ENCODE measurements at places on chromosomes 3 and 15.

- no peak for DNase-seq
Observed at GRCh38 chr15:85834651-85835050, 39.9 kb upstream of the KLHL25 start.

GRCh38 chr3:9420850-9421549 lies 23.6 kb downstream of the SETD5 start:
- no peak for DNase-seq

DNA sequence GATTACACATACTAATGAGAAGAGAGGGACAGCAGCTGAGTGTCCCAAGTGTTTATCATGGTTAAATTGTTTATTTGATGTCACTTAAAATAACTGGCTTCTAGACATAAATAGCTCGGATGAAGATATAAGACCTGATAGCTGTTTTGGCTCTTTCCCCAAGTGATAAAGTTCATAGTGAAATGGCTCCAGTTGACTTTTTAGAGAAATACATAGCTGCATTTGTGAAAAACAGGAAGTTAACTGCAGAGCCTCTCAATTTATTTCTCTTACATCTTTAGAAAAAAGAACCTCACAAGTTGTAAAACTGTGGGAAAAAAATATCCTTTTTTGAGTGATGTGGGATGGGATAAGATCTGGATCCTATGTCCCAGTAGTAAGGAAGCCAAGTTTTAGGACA lies 332.9 kb upstream of the RASGRP1 start:
- DNase-seq, result no peak

DNA sequence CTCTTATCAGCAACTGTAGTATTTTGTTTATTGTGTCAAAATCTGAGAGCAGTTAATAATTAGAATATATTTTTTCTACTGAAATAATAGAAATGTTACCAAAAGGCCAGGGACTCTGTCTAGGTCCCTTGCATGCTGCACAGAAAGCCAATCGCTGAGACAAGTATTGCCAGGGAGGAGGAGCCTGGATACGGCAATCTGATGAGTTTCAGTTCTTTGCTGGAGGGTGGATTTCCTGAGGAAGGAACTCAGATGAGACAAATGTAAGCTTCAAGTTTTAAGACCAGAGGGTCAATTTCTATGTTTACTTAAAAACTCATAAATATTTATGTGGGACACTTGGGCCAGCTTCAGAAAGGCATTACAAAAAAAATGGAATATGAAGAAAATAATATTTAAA lies 252.2 kb downstream of the GABRG3 start:
- DNase-seq, result no peak

GRCh38 chr3:185645596-185646381 lies 59.7 kb downstream of the SENP2 start:
- no peak for DNase-seq

DNA sequence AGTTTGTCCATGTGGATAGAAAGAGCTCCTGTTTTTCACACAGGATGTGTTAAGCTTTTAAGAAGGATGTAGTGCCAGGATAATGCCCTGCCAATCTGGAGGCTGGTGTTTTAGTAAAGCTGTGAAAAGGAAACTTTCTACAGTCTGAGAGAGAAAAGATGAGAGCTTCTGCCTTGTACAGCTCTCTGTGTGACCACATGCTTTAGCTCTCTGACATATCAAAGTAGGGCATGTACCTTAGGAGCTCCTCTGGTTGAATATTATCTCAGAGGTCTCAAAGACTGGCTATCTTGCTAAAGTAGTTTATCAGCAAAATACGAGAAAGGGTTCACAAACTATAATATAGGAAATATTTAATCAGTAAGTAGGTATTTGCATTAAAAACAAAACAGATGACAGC lies 30.4 kb downstream of the CDIN1 start:
- DNase-seq, result no peak

DNA sequence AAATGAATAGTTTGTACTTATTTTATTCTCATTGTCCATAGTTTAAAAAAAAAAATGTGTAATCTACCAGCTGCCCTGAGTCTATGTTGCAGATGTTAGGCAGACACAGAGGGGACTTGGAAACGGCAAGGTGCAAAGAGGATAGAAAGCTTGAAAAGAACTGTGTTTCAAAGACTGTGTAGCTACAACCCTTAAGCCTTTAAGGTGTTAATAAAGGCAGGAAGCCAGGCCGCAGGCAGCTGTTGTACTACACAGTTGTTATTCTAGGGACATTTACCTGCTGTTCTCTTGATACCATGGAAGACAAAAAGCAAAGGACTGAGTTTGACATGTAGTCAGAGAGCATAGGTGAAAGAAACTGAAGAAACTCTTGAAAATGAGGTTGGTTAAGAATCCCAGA lies 440.0 kb downstream of the TUSC7 start:
- no peak for DNase-seq

DNA sequence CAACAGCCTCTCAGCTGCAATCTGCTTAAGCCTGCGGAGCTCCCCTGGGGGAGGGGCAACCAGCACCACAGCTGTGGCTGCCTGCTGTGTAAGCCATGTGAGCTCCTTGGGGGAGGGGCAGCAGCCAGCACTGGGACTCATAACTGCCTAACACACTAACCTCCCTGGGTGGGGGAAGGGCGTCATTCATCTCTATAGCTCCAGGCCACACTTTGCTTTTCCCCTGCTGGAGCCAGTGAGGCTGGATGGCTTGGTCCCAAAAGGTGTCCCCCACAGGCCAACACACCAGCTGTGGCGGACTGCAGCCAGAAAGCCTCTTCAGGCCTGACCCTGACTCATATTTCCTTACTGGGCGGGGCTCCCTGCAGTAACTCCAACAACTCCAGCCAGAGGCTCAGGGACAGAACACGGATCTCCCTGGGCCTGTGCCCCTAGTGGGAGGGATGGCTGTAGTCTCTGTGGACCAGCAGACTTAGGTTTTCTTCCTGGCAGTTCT lies 129.8 kb downstream of the PPM1L start:
- DNase-seq, result no peak

DNA sequence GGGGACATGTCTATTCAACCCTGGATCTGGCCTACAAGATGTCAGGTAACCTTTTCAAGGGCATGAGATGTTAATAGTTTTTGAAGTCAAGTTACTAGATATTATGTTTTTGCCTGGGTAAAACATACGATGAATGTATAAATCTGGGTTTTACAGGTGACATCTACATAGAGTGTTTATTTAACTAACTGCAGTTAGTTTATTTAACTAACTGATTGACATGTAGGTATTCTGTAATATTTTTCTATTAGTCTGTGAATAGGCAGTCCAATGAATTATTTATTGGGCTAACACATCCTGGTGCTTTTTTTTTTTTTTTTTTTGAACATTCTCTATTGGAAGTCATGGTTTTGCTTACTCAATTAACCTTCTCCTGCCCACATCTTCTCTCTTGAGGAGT lies 38.7 kb upstream of the TNIK start:
- DNase-seq, result no peak

DNA sequence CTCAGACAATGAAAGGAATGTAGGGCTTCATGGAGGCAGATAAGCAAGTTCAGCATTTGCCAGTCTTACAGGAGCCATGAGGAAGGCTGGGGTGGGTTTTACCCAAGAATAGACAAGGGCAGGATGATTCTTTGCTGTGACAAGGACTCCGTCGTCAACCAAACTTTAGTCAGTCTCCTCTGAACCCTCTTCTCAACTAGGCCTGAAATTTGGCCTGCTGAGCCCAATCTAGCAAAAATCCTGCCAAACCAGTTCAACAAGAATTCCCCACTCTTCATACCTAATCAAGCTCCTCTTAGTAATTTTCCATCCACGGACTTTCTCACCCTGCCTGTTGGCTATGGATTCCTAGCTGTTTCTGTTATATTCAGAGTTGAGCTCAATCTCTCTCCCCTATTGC lies 280.5 kb downstream of the TBL1XR1 start:
- no peak for DNase-seq

GRCh38 chr15:65908876-65909275 lies 39.6 kb downstream of the RAB11A start:
- DNase-seq, result no peak

DNA sequence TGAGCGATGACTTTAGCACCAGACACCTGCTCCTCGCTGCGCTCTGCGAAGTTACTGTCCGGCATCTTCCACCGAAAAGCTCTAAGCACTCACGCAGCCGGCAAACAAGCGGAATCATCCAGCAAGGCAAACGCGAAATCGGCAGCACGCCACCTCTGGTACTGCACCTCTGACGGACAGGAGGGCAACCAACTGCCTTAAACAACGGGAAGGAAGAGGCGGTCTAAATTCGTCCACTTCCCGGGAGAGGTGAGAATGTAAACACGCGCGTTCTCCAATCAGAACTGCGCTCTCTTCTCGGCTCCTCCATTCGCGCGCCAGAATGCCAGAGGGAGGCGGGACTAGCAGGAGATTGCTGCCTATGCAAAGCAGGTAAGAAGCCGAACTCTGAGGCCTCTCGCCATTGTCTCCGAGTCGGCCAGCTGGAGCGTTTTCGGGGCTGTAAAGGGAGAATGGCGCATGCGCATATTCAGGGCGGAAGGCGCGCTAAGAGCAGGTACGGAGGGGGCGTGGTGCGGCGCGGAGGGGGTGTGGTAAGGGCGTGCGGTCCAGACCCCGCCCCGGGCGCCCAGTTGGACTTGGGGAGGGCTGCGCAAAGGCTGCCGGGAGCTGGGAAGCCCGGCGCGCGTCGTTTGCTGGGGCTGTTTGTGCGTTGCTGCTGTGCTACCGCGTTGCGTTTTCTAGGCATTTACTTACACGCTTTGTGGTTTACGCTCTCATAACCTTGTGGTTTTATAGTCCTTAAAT lies at the start of the genes BTD and HACL1:
Gene BTD, plus strand, starts transcription at position 347 of the 747 bp plus-strand sequence. CDS start 33,695 bp downstream, outside the sequence.
Gene HACL1, minus strand, starts transcription at position 171 of the 747 bp plus-strand sequence. Its CDS starts 106 bp downstream, at position 65.
- peak; percentile 98 for DNase-seq

DNA sequence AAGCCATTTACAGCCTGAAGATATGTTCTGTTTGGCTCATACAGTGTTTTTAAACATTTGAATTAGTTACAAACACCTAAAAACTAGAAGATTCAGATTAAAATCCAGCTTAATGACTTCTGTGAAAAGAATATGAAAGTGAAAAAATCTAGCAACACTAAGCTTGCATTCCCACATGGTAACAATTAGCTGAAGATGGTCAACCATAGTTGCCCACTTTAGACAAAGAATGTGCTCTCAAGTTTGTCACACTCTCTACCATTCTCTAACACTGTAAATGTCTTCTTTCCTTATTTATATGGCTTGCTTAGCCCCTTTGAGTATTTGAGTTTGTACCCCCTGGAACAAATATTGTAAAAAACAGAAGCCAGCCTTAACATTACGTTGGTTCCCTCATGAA lies 32.7 kb downstream of the HDGFL3 start:
- no peak for DNase-seq

GRCh38 chr15:62524848-62525247 lies 359.8 kb upstream of the C2CD4B start:
- DNase-seq, result no peak

DNA sequence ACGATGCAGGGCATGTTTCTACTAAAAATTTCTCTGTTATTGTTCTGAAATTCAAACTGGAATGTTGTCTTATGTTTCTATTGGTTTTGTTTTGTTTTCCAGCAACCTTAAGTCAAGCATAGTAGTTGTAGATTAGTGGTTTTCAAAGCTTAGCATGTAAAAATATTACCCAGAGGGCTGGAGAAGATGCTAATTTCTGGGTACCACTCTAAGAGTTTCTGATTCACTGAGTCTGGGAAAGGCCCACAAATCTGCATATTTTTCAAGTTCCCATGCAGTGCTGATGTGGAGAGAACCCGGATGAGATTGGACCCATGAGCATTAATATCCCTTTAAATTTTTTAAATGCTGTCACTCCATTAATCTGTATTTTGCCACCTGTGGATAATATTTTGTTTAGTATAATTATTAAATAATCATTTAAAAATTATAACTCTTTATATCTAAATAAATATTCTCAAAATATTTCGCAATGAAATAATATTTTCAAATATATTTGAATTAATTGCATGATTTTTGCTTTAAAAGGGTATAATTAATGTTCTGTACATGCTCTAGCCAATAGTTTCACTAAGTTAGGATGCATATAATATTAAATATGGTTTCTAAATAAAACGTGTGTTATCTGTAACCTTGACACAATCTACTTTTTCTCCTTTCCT lies 1274.7 kb upstream of the CADM2 start:
- no peak for DNase-seq

DNA sequence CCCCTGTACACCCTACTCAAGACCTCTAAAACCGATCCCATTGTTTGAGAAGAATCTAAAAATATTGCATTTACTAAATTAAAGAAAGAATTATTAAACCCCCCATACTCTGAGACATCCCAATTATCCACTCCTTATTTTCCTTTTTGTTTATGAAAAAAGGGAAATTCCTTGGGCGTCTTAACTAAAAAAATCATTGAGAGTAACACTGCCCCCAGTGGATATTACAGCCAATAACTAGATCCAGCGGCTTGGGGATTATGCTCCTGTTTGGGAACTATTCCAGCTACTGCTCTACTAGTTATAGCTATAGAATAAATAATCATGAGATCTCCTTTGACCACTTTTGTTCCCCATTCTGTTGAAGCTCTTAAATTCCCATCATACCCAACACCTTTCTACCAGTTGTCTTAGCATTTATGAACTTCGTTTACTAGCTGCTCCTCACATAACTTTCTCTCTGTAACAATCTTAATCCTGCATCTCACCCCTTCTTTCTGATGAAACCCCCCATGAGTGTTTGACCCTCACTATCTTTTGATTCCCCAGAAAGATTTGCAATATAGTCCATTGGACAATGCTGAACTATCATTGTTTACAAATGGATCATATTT lies 12.7 kb upstream of the CFAP91 start:
- DNase-seq, result no peak

- DNase-seq, result no peak
Observed at GRCh38 chr15:59644756-59645155, 12.6 kb downstream of the GTF2A2 start.

DNA sequence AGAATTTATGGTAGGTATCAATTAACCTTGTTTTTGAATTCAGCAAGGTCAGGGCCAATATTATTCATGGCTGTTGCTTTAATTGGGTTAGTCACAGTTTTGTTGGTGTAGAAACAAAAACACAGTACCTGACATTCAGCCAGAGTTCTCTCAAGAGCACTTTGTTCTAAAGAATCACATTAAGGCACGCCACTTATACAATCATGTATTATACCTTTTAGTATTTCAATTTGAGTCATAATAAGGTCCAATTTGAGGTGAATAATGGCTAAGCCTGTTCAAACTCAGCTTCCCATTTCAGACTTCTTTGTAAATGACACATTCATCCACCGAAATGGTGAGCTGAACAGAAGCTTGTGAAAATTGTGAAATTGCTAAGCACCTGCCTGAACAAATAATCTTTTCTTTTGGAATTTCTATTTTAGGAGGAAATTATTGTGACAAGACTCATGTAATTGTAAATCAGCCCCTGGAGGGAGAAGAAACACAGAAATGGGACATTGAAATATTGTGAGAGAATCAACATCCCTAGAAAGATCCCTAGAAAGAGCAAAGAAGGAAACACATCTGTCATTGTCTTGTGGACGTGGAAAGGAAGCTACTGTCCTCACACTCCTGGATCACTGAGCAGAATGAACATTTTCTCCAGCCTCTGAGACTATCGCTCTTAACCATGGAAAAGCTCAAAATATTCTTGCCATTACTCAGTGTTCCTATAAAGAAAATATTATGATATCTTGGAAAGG lies 29.3 kb downstream of the RIOX2 start:
- DNase-seq, result no peak
